ENCODE measurements at places on chromosomes 16 and 17.

- no peak for DNase-seq
Measured at GRCh38 chr16:17392857-17393692, 77.7 kb downstream of the XYLT1 start.

- peak; percentile 28 for DNase-seq
Measured at GRCh38 chr17:42531455-42532354, 4.3 kb upstream of the NAGLU start.

DNA sequence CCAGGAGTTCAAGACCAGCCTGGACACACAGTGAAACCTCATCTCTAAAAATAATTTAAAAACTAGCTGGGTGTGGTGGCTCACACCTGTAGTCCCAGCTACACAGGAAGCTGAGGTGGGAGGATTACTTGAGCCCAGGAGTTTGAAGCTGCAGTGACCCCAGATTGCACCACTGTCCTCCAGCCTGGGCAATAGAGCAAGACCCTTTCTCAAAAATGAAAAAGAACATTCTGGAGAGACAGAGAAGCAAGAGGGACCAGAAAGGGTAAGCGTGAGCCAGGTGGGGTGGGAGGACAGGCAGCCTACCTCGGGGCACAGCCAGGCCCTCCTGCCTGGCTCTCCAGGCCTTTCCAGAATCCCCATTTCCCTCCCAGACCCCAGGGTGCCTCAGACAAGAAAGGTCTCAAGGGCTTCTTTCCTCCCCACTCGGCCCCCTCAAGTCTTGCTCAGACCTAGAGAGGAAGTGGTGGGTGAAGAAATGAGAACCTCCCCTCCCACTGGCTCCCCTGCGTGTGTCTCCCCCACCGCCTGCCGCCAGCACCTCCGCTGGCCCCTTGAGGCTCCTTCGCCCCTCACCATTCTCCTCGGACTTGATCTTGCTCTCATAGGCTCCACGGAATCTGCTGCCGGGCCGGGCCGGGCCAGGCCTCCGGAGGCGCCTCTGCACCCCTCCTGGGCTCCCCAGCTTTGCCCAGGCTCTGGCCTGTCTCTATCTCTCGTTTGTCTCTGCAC, 503 bp downstream of the C16orf54 start:
- DNase-seq: no peak

DNA sequence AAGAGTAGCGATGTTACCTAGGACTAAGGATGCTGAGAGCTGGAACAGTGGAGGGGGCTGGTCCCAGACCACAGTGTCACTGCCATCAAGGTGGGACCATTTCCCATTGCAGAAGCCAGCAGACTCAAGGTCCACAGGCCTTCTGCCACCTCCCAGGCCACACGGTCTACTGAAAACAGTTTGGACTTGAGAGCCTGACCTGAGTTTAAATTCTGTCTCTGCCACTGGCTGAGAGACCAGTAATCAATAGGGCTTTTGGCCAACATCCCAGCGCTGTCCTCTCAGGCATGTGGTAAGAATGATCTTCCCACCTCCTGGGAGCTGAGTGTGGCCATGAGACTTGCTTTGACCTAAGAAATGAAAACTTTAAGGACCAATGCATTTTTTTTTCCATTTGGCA, 331.4 kb upstream of the CDH5 start:
- no peak for DNase-seq

GRCh38 chr17:63116228-63116627, 150.2 kb downstream of the TANC2 start:
- no peak for DNase-seq

DNA sequence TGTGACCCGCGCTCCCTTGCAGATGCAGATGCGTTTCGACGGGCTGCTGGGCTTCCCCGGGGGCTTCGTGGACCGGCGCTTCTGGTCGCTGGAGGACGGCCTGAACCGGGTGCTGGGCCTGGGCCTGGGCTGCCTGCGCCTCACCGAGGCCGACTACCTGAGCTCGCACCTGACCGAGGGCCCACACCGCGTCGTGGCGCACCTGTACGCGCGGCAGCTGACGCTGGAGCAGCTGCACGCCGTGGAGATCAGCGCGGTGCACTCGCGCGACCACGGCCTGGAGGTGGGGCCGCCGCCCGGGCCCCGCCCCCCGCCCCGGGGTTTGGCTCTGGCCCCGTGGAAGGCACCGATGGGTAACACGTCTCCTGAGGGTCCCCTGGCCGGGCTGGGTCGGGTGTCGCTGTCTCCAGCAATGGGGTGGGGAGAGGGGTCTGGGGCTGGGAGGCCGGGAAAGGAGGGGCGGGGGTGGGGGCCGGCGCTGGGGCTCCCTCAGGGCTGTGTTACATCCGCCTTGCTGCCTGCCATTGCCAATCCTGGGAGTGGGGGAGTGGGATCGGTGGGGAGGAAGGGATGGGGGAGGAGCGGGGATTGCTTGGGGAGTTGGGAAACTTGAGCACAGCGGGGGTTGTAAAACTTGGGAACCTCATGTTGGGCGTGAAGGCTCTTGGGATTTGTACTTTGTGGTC, 737 bp downstream of the NUDT16L1 start:
- peak; percentile 29 for DNase-seq

- DNase-seq: no peak
Measured at GRCh38 chr16:31700200-31700529, 172.5 kb downstream of the AHSP start.

DNA sequence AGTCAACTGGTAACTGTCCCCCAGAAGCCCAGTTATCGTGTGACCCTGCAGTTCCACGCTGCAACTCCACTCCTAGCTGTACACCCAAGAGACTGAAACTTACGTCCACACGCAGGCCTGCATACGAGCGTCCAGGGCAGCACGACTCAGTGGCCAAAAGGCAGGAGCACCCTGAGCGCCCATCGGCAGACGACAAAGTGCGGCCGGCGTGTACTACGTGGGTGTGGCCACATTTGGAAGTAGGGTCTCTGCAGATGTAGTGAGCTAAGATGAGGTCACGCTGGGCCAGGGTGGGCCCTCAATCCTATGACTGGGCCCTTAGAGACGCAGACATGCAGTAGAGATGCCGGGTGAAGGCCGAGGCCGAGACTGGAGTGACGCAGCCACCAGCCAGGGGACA, 13.5 kb downstream of the GALNS start:
- DNase-seq: no peak

- DNase-seq: no peak
Measured at GRCh38 chr16:48235556-48236136, 8.5 kb upstream of the LONP2 start.

DNA sequence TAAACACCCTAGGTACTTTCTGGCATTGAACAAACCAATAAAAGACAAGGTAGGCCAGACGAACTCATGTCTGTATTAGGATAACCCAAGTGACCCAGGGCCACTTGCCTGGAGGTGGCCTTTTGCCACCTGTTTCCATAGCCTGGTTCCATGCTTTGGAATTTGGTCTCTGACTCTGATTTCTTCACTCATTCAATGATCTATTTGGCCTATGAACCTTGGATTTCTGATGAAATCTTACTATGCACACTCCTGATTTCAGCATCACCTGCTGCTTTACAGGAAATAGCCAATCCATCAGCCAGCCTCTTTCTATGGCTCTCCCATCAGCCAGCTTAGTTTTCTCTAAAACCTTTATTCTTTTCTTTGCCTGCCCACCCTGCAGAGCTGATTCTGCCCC, 142.8 kb upstream of the PSMD7 start:
- DNase-seq: no peak

- no peak for DNase-seq
Measured at GRCh38 chr17:60493847-60494321, 32.2 kb downstream of the APPBP2 start.

GRCh38 chr17:36183001-36183971, 6.8 kb upstream of the TBC1D3B start:
- no peak for DNase-seq

- peak; percentile 56 for DNase-seq
Measured at GRCh38 chr17:77441130-77441920, 300.6 kb downstream of the SEC14L1 start.

- DNase-seq: no peak
Measured at GRCh38 chr17:67707442-67707841, 10.3 kb upstream of the NOL11 start.

GRCh38 chr16:65041667-65042066, 80.2 kb downstream of the CDH11 start:
- no peak for DNase-seq

GRCh38 chr17:6893382-6894205, 62.1 kb upstream of the TEKT1 start:
- no peak for DNase-seq

DNA sequence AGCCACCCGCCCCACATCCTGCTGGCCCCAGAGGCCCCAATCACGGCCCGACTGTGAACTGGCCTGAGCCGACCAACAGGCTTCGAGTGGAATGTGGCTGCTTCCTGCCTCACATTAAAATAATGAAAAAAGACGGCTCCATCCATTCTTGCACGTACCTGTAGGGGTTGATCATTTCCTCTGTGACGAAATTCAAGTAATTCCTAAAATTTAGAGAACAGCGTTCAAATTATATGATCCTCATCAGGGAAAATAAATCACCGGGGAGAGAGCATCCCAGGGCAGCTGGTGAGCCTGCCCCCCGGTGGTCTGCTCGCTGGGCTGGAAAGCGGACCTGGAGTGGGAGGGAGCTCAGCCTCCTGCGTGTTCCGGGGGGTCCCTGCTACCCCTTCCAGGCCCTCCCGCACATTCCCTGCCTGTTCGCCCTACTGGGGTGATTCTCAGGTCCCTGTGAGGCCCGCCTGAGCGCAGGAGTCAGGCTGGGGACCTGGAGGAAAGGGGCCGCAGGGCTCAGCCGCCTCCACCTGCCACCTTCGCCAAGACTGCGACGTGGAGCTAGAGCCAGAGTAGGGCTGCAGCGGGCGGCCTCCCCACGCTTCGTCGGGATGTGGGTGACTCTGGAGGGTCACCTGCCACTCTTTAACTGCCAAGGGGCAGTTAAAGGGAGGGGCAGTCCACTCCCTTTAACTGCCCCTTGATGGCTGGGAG, 28.9 kb downstream of the SLC7A5 start:
- no peak for DNase-seq

DNA sequence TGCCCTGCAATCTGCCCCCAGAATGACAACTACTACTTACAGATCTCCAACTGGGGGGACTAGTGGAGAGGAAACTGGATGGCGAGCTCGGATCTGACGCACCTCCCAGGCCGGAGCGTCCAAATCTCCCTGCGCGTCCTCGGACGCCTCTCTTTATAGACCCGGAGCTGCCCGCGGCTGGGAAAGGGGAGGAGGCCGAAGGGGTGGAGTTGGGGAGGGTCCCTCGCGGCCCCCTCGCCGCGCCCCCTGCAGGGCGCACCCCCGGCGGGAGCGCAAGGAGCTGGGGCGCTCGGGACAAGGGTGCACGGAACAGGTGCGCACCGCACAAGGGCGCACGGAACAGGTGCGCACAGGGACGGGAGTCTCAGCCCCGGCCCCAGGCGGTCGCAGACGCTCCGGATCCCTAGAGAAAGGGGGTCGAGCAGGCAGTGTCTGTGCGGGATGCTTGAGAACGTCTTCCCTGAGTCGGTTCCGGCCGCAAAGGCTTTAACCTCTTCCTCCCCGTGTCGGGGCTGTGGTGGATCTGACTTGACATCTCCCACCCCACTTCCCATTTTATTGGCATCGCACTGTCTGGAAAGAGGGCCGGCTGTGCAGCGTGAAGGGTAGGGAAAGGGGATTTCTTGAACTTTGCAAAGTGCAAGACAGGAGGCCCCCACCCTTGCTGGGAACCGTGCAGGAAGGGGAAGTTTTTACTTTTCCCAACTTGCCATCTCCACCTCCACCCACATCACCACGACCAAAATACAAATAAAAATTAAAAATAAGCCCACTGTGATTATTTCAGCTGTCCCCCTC, at the start of gene MYH11:
Gene MYH11 (minus strand): TSS at position 128 of the 798 bp plus-strand sequence. CDS start 18,776 bp downstream, outside the sequence.
- no peak for DNase-seq

GRCh38 chr16:87207509-87207908, 109.7 kb downstream of the C16orf95 start:
- no peak for DNase-seq
